ENCODE measurements at places on chromosomes 11 and 22.
A peak's percentile ranks its signal among the peaks of the same experiment; 100 is the strongest.

DNA sequence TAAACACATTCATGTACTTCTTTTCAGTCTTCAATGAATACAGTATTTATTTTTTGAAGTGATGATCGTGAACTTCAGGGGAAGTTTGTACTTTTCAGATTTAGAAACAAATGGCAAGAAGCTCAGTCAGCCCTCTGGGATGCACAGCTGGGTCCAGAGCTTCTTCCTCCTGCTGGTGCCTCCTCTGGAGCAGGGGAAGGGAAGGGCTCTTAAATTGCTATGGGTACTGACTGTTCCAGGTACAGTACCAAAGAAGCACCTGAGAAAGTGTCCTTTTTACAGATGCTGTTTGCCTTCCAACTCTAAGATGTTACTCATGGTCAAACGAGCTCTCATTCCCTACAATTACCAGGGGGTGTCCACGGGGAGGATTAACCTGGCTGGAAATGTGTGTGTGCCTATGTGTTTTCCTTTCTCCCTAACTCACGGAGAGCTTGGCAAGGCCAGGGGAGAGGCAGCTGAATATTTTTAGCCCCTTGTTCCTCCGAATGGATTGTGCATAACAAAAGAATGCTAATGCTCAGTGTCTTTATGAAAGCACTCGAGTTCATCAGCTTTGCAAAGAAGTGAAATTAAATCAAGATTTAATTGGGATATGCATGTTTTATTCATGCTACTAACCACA, 313.7 kb upstream of the CADM1 start:
- no peak for DNase-seq

- DNase-seq, result peak; percentile 93
Observed at GRCh38 chr22:30386960-30387827, at the start of gene RNF215. RNF215 (minus strand) TSS chr22:30387411; CDS start chr22:30387313, 98 bp downstream.

GRCh38 chr11:26365284-26365683, 33.4 kb downstream of the ANO3 start:
- no peak for DNase-seq

GRCh38 chr11:83255366-83255765, 30.8 kb downstream of the CCDC90B start:
- no peak for DNase-seq

DNA sequence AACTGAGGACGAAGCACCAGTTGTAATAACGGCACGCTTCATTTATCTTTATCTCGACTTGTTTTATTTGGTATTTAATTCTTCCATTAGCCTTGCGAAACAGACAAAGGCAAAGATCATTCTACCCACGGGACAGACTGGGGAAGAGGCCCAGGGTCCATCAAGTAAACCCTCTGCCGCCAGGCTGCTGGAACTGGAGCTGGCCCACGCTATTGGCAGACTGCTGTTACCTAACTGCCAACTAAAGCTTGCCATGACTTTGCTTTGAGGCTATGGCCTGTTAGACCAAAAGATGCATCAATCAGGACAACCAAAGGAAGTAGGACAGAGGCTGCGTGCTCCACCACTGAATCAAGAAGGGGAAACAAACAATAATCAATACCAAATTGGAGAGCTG, 780 bp upstream of the TMEM218 start:
- DNase-seq, result no peak

GRCh38 chr11:99739464-99740089, 718.8 kb downstream of the CNTN5 start:
- DNase-seq, result peak; percentile 36

GRCh38 chr22:39501644-39502108, 414 bp upstream of the MIEF1 start:
- no peak for DNase-seq

GRCh38 chr22:30650508-30651116, 15.0 kb downstream of the SLC35E4 start:
- DNase-seq, result no peak

DNA sequence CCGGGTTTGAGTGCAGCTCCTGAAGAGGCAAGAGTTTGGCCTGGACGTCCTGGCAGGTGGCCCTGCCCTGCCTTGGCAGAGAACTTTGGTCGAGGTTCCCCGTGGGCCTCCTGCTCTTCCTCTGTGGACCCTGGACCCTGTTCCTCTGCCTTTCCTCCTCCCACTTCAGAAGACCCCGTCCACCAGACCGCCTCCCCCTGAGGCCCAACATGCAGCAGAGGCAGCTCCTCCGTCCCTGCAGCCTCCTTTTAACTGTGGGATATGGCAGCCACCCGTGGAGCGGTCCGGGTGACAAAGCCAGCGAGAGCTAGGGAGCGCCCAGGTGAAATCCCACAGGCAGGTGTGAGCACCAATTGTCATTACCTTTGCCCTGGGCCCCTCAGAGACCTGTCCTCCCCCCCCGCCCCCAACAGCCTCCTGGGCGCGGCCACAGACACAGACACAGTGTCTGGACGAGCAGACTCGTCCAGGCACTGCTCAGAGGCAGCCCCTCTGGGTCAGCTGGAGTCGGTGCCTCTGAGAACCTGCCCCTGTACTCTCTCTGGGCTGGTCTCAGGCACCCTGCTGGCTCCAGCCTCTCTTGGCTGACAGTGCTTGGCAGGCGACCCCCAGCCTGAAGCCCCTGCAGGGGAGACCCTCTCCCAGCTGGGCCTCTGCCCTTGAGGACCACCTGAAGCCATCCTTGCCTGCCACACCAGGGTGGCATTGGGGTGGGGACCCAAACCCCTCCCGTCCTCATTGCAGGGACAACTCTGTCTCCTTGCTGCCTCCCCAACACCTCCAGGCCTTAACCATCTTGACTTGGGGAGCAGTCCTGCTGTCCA, 4.1 kb upstream of the PTDSS2 start:
- no peak for DNase-seq

- peak; percentile 13 for DNase-seq
Observed at GRCh38 chr11:106917973-106918372, 100.3 kb downstream of the GUCY1A2 start.

- DNase-seq, result no peak
Observed at GRCh38 chr11:134659882-134660281, 247.8 kb upstream of the B3GAT1 start.

- no peak for DNase-seq
Observed at GRCh38 chr11:126800009-126800408, 200.6 kb downstream of the KIRREL3 start.

GRCh38 chr11:109590782-109591181, 168.8 kb downstream of the C11orf87 start:
- no peak for DNase-seq

DNA sequence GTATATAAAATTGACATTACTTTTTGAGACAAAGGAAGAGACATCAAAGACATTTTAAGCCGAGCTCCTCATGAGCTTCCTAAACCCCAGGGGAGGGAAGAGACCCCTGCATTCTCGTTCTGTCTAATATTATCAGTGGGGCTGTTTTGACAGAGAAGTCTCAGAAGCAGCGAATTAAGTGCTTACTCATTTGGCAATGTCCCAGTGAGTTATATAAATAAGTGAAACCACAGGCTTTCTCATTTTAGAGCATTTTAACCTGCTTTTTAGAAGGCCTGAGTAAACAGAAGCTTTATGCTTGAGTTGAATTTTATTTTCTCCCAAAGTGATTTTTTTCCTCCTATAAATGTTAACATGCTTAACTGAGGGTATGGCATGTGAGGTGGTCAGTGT, 23.2 kb upstream of the C1QTNF4 start:
- DNase-seq, result no peak
